ENCODE measurements at places on chromosomes 4 and X. TPM values are rescaled to one million over a fixed set of nuclear protein-coding genes. Genes with fewer than 3 reads are reported as not detected.

- no peak for DNase-seq
- H3K36me3 ChIP-seq, result no peaks in the 10 kb centered on the region
- H3K27ac ChIP-seq, result no peak overlapping the region
- H3K27me3 ChIP-seq, result peaks cover 14% of the 10 kb centered on the region
These were observed 8.7 kb downstream of the GUCY2F start for GRCh38 chrX:109472939-109473735.

- no peak overlapping the region for H3K4me3 ChIP-seq
- no peaks in the 10 kb centered on the region for H3K27me3 ChIP-seq
- no peak for DNase-seq
- no peak overlapping the region for H3K27ac ChIP-seq
These were observed 193.8 kb downstream of the BCOR start for GRCh38 chrX:39903937-39904336.

- peaks cover 25% of the 10 kb centered on the region for H3K4me1 ChIP-seq
- H3K27ac ChIP-seq, result no peak overlapping the region
- no peak for DNase-seq
- no peaks in the 10 kb centered on the region for H3K36me3 ChIP-seq
These were observed 74.7 kb downstream of the GALNT7 start for GRCh38 chr4:173243321-173243720.

Gene NPY2R
- total RNA-seq, result not detected

Gene CTAG1B
- not detected for total RNA-seq

DNA sequence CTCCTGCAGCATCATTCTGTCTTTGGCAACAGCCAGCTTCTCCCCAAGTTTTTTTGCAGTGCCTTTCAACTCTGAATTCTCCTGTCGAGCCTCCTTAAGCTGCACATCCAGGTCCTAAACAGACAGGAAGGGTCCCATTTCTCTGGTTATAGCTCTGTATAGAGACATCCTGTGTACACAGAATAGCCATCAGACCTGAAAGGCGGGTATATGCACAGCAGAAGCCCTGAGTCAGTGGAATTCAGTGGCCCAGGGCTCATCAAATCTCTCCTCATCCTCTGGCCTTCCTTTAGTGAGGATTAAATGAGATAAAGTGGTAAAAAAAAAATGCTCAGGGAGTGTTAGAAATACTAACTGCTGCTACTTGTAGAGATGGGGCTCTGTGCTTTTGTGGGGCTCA lies 73.8 kb downstream of the FAM184B start:
- H3K27me3 ChIP-seq, result peaks cover 19% of the 10 kb centered on the region
- no peaks in the 10 kb centered on the region for H3K36me3 ChIP-seq
- no peak overlapping the region for H3K4me3 ChIP-seq
- no peak overlapping the region for H3K27ac ChIP-seq
- H3K4me1 ChIP-seq, result no peaks in the 10 kb centered on the region
